ENCODE measurements at places on chromosomes 12 and 14.

DNA sequence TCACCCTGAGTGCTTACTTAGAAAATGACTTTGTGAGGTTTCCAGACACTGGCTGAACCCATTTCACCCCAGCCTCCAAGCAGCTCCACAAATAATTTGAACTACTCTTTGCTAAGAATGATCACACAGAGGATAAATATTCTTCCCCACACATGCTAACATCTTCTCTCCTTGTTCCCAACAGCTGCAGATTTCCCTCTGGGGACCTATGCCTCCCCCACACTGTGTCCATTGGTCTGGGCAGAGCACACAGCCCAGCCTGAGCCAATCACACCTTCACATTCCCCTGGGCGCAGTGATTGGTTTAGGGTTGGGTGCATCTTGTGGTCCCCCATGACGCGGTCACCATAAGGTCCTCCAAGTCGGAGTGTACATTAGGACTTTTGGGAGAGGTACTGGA is 6.9 kb downstream of the SDR9C7 start:
- no peak for DNase-seq

- no peak for DNase-seq
Measured at GRCh38 chr14:31543969-31544799, 17.0 kb upstream of the NUBPL start.

- DNase-seq = no peak
Measured at GRCh38 chr12:63853978-63854377, 9.5 kb downstream of the SRGAP1 start.

GRCh38 chr12:64714551-64714968 is 44.6 kb downstream of the GNS start:
- no peak for DNase-seq

DNA sequence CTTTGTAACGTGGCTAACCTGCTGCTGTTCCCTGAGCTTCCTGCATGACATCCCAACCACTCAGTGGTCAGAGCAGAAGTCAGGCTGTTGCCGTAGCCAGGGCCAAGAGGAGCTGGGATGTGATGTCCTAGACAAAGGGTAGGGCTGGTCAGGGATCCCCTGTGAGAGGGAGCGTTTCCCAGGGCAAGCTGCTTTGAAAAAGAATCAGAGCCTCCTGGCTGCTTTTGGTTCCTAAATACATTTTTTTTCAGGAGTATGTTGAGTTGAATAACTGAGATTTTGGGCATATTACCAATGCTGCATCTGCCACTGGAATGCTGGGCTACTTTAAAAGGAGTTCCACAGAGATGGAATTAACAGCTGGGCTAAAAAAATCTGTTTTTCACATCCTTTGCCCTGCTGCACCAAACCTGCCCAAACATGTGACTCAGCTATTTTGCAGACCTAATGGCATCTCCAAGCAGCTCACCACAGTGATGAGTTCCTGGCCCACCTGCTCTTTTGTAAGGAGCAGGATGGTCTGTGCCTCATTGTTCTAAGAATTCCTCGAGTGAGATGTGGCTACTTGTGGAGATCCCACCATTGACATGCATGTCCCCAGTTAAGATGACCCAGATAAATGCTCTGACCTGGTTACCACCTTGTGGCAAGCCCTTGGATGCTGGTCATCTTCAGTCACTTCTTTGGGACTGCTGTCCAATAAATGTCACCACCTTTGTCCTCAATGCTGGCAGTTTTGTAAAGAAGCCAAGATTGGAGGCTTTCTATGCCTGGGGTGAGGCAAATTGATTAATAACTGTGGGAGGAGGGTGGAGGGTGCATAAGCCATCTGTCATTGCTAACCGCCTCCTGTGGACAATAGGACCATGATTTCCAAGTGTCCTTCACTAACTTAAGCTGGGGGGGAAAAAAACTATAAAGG is 24.1 kb downstream of the ANKRD13A start:
- DNase-seq = no peak

GRCh38 chr12:109448272-109448671 is 28.8 kb downstream of the KCTD10 start:
- no peak for DNase-seq

GRCh38 chr14:26709019-26709418 is 111.2 kb upstream of the NOVA1 start:
- DNase-seq = no peak

GRCh38 chr12:3797531-3798048 is 44.7 kb upstream of the CRACR2A start:
- no peak for DNase-seq

- no peak for DNase-seq
Measured at GRCh38 chr14:25120261-25120660, 70.3 kb upstream of the STXBP6 start.

- DNase-seq = no peak
Measured at GRCh38 chr12:113203852-113204760, 17.2 kb upstream of the TPCN1 start.

GRCh38 chr12:104538891-104539462 is 82.2 kb downstream of the CHST11 start:
- no peak for DNase-seq

DNA sequence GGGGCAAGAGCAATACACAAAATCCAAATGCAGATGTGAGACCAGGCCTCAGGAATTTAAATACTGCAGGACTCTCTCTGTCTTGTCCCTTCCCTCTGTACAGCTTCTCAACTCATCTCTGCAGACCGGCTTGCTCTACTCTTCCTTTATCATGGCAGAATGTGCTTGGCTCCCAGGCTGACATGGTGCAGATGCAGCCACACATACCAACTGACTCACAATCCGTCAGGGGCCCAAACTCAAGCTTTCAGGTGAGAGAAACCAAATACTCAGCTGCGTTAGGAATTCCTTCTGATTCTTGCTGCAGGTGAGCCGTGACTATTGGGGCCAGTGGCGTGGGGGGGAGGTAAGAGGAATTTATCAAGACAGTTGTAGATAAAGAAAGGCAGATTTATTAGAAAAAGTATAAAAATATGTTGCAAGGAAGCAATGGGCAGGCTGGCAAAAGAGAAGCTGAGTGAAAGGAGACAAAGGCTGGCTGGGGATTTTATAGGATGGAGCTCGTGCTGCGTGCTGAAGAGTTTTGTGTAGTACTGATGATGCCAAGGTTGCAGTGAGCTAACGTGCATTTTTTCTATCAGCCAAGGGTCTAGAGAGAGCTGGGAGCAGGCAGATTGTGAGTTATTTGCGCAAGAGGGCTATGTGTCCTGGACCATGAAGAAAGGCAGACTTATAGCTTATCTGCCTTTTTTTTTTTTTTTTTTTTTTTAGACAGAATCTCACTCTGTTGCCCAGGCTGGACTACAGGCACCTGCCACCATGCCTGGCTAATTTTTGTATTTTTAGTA is 5.0 kb upstream of the LGALS3 start:
- DNase-seq = no peak

GRCh38 chr12:11832093-11832492 is 182.6 kb downstream of the ETV6 start:
- DNase-seq = no peak

- no peak for DNase-seq
Measured at GRCh38 chr12:22276867-22277266, 57.6 kb downstream of the ST8SIA1 start.

GRCh38 chr12:105240228-105240627 is 4.3 kb upstream of the APPL2 start:
- DNase-seq = no peak

DNA sequence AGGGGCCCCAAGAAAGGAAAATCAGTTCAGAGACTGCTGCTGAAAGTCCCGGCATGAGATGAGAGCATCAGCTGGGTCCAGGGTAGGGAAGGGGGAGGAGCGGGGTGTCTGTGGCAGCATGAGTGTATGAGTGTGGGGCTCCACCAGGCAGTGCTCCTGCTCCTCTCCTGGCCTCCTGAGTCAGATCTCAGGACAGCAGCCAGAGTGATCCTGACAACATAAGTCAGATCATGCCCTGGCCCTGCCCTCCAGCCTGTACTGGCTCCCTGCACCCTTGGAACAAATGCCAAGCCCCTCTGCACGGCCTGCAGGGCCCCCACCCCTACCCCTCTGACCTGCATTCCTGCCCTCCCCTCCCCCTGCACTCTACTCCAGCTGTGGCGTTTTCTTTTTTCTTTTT is 24.2 kb upstream of the LRP1-AS start:
- no peak for DNase-seq

DNA sequence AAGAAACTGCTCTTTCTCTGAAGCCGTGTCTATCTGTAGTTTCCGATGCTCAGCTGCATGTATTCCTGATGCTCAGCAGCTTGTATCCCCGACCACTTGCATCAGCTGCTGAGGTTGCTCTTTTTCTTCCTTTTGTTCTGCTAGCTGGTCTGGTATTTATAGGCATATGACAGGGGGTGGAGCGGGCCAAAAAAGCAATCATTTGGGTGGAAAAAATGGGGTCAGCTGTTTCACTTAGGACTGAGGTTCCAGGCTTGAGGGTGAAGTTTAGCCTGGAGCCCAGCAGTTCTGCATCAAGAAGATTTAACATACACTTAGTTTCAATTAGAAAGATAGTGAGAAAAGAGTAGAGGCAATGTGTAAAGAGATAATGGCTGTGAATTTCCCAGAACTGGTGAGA is 23.6 kb upstream of the AMN1 start:
- no peak for DNase-seq
